ENCODE measurements at places on chromosomes 6 and 20.

DNA sequence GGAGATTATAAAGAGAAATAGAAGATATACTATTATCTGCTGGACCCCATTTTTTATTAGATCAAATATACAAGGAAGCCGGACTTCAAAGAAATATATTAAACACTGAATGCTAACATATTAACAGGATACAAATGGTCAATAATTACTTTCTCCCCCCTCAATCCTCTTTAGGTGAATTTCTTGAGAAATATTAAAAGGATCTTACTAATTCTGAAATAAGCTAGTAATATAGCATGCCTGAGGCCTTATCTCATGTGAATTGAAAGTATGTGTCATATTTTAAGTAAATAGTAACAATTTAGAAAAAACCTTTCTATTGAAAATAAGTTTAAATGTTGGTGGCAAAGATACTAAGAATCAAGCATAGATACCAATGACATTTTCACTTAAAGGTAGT lies 954.7 kb upstream of the MAN1A1 start:
- DNase-seq: no peak

DNA sequence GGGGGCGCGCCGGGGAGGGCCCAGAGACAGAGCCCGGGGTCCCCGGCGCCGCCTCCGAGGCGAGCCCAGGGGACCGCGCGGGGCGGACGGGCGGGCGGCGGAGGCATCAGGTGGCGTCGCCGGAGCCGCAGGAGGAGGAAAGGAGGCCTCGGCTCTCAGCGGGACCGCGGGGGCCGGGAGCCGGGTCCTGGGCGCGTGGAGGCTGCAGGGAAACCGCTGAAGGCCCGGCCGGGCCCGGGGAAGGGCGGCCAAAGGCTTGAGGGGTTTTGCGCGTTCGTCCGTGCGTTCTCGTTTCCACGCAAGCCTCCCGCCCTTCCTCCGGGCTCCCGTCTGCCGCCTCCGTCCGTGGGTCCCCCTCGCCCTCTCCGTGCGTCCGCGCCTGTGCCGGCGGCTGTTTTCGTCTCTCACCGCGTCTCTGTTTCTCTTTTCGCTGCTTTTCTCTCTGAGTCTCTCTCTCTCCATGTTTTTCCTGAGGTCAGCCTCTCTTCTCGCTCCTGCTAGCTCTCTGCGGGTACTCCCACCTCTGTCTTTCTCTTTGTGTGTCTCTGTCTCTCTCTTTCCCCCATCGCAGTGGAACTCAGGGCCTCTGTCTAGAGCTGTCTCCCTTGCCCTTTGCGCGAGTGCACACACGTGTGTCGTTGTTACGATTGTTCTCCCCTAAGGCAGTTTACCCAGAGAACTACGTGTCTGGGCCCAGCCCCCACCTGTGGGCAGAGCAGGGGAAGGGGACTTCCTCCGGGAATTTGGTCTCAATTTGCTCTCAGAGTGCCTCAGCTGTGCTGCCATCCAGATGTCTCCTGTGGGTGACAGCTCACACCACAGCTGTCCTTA lies 2.1 kb downstream of the IRF4 start:
- no peak for DNase-seq

DNA sequence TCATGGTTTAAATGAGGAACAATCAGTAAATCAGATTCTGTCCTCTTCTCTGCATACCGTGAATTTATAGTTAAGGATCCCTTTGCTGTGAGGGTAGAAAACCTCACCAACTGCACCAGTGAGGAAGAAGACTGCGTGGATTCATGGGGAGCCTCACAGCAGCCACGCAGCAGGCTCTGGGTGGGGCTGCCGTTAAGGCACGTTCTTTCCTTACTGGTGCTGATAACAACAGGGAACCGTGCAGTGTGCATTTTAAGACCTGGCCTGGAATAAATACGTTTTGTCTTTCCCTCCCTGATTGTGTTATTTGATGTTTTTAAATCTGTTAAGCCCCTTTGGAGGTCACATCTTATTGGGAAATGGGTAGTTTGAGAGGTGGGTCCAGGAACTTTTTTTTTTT lies 17.6 kb upstream of the MYLK2 start:
- no peak for DNase-seq

DNA sequence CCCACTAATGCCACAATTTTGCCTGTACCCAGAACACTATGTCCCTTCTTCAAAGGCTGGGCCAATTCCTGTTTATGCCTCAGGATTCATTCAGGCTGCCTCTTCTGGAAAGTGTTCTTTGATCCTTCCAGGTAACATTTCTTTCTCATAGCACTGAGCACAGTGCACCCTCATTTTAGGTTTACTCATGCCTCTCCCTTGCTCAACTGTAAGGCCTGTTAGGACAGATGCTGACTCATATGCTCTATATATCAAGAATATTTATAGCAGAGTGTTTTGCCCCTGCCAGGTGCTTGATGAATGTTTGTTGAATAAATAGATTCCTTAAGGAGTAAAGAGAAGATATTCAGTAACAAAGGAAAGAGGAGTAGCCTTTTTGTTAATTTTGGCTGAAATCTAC lies 263.9 kb downstream of the PHF3 start:
- DNase-seq: no peak

- DNase-seq: no peak
Observed at GRCh38 chr6:143149771-143150170, 89.1 kb downstream of the AIG1 start.

GRCh38 chr20:12156252-12156651 lies 238.6 kb downstream of the BTBD3 start:
- no peak for DNase-seq

DNA sequence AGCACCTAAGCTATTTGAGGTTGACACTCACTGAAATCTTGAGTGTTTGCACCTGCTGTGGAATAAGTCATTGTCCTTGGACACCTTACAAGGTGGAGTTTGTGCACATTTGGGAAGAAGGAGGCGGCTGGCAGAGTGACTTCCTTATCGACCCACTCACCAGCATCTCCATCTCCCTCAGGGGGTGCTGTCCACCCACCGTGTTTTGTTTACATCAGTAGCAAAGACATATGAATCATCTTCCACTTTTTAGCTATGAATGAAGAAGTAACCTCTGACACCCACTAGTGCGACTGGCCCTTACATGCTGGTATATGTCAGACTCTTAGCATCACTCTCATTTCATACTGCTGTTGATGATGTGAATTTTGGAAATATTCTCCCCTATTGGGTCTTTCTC lies 119.5 kb upstream of the SGK1 start:
- peak; percentile 41 for DNase-seq

DNA sequence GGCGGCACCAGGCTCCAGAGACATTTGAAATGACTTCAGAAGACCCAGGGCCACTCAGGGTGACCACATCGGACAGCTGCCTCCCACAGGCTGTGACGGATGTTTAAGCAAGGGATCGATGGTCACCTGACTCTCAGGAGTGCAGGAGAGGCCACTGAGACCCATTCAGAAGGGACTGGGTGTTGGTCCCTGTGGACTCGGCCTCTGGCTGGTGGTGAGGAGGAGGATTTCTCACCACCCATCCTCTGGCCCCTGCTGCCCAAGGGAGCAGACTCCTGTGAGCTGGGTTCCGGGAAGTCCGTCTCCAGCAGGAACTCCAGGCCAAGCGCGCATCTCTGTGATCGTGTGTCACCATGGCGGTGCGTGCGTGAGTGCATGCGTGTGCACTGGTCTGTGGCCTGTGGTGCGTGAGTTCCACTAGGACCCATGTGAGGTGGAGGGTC lies 25.5 kb downstream of the NPEPL1 start:
- no peak for DNase-seq

DNA sequence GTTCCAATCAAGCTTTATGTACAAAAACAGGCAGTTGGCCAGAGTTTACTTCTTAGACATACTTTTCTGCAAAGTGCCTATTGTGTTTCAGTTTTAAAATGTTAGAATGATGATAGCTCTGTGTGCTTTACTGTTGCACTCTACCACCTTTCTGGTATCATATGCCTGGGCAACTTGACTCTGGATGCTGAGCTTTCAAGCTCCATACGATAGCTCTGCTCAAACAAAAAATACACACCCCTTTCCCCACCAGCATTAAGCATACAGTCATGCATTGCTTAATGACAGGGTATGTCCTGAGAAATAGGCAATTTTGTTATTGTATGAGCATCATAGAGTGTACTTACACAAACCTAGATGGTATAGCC lies 123.1 kb downstream of the RCAN2 start:
- no peak for DNase-seq

DNA sequence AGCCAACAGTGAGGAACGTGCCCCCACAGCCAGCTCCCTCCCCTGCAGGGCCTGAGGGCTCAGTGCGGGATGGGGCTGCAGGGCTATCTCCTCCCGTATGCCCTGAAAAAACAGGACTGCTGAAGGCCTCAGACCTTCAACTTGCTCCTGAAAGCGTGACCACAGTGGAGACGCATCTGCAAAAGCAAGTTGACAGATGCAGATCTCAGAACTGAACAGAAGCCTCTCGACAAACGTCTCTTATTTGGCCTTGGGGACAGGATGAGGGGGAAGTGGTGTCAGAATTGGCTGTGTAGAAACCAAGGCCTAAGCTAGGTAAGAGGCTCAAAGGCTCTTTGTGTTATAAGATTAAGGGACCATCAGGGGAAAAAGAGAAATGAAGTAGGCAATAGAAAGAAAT lies 120.7 kb upstream of the SLC22A23 start:
- DNase-seq: no peak

- no peak for DNase-seq
Observed at GRCh38 chr6:161198783-161199460, 74.9 kb downstream of the AGPAT4 start.

DNA sequence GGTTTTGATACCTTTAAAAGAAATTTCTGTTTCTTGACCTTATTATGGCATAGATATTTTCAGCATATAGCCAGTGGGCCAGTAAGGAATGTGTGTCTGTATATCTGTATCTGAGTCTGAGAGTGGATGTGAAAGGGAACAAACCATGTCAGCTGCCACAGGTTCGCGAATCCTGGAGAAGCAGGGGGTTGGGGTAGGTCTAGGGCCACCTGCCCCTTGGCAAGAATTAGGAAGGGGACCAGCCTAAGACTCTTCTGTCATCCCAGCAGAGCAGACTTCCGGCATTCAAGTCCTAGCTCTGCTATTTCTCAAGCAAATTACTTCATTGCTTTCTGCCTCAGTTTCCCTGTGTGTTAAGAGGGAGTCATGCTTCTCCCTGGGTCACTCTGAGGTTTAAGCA lies 180.3 kb upstream of the SNX9 start:
- no peak for DNase-seq

GRCh38 chr6:34358389-34358905 lies 34.0 kb downstream of the NUDT3 start:
- DNase-seq: no peak

DNA sequence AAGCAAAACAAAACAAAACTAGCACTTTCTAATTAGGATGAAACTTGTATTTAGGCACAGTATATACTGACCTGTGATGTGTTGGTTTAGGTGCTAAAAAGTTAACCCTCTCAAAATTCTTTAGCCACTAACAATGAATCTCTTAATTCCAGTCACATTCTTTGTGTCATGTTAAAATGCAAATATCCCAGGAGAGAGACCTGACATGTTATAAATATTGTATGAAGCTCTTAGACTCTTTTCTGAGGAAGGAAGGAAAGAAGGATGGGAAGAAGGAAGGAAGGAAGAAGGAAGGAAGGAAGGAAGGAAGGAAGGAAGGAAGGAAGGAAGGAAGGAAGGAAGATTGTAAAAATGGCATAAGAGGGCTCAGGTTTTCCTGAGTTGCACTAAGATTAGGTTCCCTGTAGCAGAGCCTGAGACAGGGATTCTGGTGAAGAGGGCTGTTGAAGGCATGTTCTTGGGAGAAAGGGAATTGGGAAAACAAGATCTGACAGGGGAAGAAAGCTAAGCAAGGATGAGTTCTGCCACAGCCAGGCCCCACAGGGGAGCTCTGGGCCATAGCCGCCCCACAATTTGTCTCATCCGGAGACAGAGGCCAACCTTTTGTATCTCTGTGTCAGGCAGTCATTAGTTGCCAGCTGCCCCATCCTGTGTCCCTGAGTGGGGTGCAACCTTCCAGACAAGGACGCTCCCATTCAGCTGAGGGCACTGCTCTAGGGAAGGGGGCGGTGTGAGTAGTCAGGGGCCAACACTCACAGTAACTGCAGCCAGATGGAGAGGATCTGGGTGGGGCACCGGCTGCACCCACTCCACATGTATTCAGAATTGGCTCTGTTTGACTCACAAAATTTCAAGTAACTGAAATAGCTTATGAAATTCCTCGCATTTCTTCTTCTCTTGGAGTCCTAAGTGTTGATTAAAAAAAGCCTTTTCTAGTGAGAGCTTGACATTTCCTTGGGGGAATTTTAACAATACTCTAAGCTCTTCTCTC lies 189.3 kb upstream of the ARG1 start:
- DNase-seq: no peak

GRCh38 chr6:47478233-47479139 lies 897 bp downstream of the CD2AP start:
- no peak for DNase-seq

DNA sequence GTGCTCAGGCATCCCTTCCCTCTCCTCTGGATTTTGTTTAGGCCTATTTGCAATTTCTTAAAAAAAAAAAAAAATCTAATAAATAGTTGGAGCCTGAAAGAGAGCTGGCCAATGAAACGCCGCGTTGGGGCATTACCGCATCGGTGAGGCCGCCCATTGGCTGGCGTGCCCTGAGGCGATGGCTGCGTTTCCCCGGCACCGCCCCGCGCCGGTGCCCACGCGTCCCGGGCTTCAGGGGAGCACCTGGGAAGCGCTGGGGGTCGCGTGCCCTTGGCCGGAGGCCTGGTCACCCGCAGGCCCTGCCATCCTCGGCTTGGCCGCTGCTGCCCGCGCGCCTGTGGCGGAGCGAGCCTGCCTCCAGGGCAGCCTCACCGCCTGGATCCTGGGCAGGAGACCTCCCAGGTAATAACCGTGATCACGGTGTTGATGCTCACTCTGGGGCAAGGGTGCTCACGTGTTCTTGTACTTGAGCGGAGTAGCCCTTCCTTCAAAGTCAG lies 155.4 kb downstream of the NRN1 start:
- peak; percentile 65 for DNase-seq

DNA sequence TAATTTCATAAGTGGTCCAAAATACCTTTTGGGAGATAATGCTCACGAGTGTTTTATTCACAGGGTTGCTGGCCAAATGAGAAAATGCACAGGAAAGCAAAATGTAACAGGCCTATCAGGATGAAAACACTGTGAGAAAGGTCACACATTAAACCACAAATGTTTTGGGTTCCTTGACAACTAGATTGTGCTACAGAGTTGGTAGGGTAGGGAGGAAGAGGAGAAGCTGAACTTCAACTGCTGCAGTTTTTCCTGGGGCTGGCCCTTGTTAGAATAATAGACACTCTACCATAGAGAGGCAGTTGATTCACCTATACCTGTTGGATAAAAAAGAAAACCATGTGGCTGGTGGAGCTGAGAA lies 28.1 kb upstream of the PAQR8 start:
- DNase-seq: peak; percentile 66

GRCh38 chr6:21522143-21522747 lies 71.3 kb upstream of the SOX4 start:
- DNase-seq: no peak

DNA sequence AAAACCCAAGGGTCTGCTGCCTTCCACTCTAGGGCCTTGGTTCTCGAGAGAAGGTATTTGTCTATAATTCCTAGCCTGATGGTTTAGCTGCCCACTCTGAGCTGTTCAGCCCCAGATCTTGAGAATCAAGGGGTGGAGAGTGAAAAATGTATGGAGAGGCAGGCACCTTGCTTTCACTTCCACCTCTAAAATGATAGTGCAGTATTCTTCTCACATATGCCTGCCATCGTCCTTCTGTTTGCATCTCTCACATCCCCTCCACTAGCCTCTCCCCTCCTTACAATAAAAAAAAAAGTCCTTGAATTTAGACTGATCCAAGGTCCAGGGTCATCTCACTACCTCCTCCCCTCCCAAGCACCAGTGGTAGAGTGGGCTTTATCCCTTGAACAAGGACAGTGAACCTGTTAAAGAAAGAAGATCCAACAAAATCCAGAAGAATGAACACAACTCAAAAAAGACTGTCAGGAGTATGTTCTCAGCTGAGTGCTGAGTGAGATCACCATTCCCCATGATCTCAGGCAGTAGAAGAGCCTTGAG lies 104.2 kb downstream of the HIVEP1 start:
- no peak for DNase-seq

Measured in CD4-positive, alpha-beta T cell treated with Interleukin-15 for 4 hours (primary cell).